ENCODE measurements at places on chromosomes 12 and 14.

- DNase-seq: no peak
These were observed 117.7 kb upstream of the FRMD6 start for GRCh38 chr14:51533872-51534553.

- no peak for DNase-seq
These were observed 991.6 kb downstream of the BCL11B start for GRCh38 chr14:98280436-98280835.

DNA sequence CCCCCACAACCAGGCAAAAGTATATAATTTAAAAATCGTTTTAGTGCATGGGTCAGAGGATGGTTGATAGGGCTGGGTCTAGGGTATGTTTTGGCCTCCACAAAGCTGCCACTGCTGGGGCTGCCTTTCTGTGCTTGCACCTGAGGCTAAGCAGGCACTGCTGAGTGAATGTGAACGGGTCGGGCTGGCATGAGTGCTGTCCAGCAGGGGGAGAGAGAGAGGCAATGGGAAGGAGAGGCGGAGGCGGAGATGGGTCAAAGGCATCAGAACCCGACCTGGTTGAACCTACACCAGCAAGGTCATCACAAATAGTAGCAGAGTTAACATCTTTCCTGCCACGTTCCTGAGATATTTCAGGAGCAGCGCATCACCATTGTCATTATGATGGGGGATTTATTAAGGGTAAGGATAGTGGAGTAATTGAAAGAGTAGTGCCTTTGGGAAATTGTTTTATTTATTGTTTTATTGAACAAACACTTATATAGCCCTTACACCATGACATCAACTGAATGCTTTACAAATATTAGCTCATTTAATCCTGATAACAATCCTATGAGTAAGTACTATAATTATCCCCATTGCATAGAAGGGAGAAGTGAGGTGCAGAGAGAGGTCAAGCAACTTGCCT lies 5.8 kb upstream of the NRXN3 start:
- DNase-seq: peak; percentile 60

GRCh38 chr14:29236848-29237247 lies 470.3 kb downstream of the FOXG1 start:
- peak; percentile 15 for DNase-seq
